Activated CD4-positive, CD25-positive, alpha-beta regulatory T cell treated with anti-CD3 and anti-CD28 coated beads, Interleukin-2, amount 50 U/mL, for 16 hours (primary cell): ENCODE measurements at places on chromosomes 5 and 9.

DNA sequence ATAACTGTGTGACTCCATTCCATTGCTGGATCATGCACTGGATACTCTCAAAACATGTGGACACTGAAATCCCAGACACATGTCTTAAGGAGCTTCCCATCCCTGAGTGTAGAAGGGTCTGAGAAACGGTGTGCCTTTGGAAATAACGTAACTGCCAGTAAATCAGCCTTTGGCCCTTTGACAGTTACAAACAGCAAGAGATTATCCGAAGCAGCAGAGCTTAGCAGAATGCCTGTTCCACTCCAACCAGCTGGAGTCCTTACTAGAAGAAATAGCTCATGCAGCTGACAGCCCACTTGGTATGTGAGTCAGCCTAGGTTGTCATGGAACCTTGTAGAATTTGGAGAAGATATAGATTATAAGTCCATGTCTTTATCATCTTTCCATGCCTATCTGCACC lies 7.0 kb downstream of the TMEM252 start:
- no peak for DNase-seq

DNA sequence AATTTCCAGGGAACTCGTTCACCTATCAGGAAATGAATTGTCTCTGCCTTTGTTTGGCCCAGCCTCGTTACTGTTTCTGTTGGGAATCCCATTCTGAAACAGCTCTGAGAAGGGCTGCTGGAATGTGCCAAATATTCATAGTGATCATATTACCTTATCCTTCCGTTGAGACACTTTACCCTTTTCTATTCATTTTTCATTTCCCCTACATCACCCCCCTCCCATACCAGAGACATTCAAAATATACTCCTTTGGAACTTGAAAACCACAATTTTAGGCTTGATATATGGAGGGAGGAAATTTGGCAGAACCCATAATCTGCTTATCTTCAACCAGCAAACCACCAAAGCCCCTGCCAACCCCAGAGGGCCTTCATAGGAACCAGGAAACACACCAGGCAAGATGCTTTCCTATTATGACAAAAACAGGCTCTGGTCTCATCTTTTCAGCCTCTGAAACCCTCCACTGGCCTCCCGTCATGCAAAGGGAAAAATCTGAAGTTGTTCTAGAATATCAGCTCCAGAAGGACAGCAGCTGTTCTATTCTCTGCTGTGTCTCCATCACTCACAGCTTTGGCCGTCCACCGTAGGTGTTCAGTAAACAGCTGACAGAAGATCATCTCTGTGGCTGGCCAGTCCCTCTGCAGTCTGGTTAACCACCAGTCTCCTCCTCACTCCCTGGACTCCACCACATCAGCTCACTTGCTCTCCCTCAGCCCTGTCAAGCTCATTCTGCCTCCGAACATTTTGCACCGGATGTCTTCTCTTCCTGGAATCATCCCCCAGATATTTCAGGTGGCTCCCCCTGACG lies 217.2 kb upstream of the WWC1 start:
- DNase-seq = no peak

- DNase-seq = no peak
These were observed 147.4 kb upstream of the RPS23 start for GRCh38 chr5:82425591-82425990.

DNA sequence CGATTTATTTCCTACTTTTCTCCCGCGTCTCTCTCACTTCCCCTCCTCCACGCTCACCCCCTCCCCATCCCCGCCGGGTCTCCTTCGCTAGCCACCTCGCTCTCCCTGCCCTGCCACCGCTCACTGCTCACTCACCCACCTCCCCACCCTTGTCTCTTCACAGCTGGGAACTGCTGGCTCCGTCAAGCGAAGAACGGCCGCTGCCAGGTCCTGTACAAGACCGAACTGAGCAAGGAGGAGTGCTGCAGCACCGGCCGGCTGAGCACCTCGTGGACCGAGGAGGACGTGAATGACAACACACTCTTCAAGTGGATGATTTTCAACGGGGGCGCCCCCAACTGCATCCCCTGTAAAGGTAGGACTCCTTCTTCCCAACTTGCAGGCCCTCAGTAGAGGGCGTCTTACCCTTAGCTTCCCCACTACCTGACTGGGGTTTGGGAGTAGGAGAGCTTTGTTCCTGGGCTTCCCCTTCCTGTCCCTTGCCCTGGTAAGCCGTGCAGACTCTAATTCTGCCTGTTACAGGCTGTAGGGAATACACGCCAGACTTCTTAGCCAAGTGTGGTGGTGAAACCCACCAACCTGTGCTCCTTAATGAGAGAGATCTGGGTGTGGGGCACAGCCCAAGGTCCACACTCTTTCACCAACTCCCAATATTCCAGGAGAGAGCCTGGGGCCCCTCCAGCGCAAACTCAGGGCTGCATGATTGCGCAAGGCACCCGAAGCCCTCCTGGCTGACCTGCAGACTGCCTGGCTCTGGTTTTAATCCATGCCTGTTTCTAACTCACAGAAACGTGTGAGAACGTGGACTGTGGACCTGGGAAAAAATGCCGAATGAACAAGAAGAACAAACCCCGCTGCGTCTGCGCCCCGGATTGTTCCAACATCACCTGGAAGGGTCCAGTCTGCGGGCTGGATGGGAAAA lies 2.5 kb downstream of the FST start:
- no peak for DNase-seq

DNA sequence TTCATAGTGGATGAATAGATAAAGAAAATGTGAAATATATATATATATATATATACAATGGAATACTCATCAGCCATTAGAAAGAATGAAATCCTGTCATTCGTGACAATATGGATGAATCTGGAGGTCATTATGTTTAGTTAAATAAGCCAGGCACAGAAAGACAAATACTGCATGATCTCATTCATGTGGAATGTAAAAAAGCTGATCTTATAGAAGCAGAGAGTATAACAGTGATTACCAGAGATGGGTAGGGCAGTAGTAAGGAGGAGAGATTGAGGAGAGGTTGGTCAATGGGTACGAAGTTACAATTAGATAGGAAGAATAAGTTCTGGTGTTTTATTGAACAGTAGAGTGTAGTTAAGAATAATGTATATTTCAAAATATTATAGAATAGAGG lies 19.7 kb upstream of the PCDHAC2 start:
- no peak for DNase-seq

DNA sequence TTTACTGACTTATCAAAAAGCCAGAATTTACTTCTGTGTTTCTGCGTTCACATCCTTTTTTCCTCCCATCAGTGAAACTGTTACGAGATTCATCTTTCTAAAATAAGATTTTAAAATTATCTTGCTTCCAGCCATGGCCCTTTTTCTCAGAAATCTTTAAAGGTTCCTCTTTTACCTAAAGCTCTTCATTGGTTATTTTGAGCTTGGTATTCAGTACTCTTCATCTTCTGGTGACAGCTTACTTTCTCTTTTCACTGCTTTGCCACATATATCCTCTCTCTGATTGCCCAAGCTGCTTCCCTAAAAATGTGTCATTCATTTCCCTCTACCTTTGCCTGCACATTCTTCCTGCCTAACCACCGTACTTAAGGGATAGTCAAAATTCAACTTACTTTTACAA lies 32.3 kb downstream of the TGFBR1 start:
- no peak for DNase-seq

- DNase-seq = no peak
These were observed 26.9 kb downstream of the SRD5A1 start for GRCh38 chr5:6659941-6660684.

DNA sequence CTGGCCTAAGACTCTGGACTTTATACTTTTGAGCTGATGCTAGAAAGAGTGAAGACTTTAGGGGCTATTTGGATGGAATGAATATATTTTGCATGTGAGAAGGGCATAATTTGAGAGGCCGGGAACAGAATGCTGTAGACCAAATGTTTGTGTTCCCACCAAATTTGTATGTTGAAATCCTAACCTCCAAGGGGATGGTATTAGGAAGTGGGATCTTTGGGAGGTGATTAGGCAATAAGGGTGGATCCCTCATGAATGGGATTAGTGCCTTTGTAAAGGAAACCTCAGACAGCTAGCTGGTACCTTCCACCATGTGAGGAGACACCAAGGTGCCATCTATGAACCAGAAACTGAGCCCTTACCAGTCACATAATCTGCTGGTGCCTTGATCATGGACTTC lies 165.1 kb upstream of the S1PR3 start:
- no peak for DNase-seq

GRCh38 chr9:6901180-6901579 lies 143.4 kb downstream of the KDM4C start:
- no peak for DNase-seq
